Stimulated activated CD4-positive, alpha-beta T cell treated with anti-CD3 and anti-CD28 coated beads, TNF-alpha, amount 100 ng/mL, for 48 hours (primary cell): ENCODE measurements at places on chromosomes 13 and 19.

DNA sequence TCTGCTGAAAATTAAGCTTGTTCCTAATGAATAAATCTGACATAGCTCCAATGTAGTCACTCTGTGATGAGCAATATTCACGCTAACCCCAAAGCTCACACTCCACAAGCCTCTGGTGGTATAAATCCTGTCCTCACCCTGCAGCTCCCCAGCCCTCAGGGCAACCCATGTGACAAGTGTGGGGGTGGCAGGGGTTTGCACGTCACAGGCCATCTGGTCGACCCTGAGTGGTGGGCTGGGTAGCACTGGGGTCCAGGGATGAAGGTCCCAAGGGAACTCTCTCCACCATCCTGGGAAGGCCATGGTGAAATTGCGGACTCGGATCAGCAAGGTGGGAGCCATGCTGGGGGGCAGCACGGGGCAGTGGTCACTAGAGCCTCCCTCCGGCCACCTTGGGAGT lies 100.0 kb upstream of the SOX1 start:
- no peak for DNase-seq

GRCh38 chr13:51663973-51664957 lies 80.0 kb downstream of the WDFY2 start:
- DNase-seq: no peak

DNA sequence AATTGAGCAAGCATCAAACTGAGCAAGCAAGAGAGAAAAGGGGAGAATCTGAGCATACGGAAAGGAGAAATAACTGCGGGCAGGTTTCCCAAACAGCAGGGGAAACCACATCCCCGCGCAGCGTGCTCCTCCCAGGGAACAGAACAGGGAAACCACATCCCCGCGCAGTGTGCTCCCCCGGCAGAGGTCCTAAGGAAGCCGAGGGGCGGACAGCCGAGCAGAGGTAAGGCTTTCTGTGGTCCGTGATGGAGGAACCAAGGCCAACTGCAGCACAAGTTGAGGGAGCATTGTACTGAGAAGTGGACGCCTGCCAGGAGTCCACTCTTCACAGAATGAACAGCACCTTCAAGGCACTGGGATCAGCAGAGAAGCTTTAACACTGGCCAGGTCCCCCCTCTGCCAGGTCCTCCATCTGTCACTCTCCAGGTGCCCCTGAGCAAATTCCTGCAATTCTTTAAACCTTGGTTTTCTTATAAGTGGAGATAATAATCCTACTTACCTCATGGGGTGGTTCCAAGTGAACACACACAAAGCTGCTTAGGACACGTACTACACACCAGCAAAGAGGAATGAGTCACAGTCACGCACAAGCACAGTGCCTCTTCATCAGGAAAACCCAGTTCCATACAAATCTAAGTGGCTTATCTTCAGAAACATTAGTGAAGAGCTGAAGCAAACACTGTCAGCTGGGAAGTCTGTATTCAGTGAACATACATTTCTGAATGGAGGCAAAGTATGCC lies 23.0 kb upstream of the LAMP1 start:
- DNase-seq: no peak

GRCh38 chr19:55251341-55252081 lies 7.3 kb downstream of the PPP6R1 start:
- DNase-seq: no peak

DNA sequence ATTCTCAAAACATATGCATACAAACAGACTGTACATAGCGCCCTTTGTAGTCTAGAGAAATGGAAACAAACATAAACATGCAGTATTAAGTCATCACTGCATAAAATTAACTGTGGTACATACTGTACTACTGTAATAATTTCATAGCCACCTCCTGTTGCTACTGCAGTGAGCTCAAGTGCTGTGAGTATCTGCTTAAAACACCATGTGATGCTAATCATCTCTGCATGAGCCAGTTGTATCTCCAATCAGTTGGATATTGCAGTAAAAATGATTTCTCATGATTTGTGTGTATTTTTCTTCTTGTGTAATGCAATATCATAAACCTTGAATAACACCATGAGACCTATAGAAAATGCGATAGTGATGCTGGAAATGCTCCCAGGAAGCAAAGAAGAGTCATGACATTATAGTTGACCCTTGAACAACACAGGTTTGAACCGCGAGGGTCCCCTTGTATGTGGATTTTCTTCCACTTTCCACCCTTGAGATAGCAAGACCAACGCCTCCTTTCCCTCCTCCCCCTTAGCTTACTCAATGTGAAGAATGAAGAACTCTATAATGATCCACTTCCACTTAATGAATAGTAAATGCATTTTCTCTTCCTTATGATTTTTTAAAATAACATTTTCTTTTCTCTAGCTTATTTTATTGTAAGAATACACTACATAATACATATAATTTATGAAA lies 4.1 kb downstream of the TNFSF13B start:
- no peak for DNase-seq

GRCh38 chr13:97880311-97880675 lies 73.2 kb upstream of the IPO5 start:
- no peak for DNase-seq

- DNase-seq: no peak
Measured at GRCh38 chr13:26897706-26898550, 137.3 kb upstream of the GPR12 start.

DNA sequence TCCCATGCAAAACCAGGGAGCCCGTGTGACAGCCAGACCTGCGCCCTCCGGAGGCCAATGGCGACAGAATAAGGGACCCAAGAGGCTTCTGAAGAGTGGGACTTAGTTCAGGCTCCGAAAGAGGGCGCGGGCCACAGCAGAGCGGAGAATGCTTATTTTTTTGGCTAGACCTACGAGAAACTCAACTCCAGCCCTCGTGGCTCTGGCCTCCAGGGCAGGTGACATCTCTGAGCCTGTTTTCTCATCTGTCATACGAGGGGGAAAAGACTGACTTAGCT lies 23.0 kb downstream of the DPP9 start:
- DNase-seq: no peak

- DNase-seq: no peak
Measured at GRCh38 chr19:42247640-42248199, 5.3 kb upstream of the GSK3A start.

- no peak for DNase-seq
Measured at GRCh38 chr13:41613471-41613870, 156.1 kb downstream of the RGCC start.

DNA sequence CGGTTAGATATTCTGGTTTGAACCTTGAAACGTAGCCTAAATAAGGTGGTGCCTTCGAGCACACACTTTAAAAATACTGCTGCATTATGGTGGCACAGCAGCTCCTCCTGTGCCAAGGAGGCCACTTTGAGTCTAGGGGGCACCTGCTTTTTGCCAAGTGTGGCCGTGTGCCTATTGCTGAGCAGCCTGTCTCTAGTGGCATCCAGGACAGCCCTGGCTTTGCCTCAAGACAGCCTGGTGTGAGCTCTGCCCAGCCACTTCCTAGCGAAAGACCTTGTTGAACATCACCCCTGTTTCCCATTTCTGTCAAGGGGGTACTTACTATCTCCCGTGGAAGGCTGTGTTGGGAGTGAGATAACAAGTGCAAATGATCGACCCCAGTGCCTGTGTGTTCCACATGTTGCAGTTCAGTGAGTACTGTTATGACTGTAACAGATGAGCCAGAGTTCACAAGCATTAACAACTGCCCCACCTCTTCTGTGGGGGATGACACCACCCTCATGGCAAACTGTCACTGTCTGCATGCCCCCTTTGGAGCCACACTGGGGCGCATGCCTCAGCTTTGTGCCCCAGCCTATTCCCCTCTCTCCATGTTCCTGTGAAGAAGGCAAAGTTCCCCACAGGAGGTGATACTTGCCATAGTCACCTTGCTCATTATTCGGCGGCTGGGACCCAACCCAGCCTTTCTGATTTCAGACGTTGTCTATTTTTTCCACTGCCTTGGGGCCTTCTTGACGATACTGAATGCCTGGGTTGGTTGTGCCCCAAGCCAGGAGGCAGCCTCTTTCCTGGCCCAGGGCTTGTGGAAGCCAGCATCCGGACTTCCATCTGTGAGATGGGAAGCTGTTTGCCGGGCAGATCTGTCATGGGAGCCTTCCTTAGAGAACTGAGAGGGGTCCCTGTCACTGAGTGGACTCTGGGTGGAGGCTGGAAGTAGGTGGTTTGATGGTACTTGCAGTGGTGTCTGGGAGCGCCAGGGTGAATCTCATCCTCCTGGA lies 5.4 kb downstream of the GATAD2A start:
- DNase-seq: no peak

- DNase-seq: no peak
Measured at GRCh38 chr19:6188811-6189210, 53.3 kb downstream of the ACSBG2 start.

DNA sequence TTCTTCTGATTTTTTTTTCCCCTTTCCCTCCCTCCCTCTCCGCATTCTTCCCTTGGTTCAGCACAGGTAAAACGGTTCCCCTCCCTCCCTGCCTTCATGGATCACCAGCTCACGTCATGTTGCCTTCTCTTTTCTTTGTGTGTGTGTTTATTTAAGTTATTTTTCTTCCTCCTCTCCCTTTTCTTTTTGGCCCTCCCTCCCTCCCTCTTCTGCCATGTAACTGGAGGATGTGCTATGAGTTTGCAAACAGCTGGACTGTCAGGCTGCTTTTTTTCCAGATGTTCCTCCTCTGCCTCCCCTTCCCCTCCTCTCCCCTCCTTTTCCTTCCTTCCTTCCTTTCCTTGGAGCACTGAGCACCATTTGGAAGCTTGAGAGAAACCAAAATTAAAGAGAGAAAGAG lies 2.0 kb downstream of the LENG9 start:
- no peak for DNase-seq

DNA sequence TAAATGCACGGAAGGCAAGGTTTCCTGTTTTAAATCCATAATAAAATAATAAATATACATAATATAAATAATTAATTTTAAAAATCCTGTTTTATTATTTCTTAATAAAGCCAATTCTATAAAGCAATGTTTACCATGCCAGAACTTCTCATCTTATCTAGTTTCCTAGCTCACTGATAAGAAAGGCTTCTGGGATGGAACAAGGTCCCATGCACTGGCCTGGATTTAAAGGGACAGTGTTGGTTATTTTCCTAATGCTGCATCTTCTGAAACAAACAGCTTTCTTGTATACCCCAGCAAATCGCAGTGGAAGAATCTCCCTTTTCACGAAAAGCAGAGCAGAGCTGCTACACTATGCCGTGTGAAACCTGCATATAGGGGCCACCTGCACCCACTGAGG lies 68.8 kb downstream of the LNX2 start:
- no peak for DNase-seq

- DNase-seq: no peak
Measured at GRCh38 chr13:21338156-21338555, 120.9 kb downstream of the ZDHHC20 start.

DNA sequence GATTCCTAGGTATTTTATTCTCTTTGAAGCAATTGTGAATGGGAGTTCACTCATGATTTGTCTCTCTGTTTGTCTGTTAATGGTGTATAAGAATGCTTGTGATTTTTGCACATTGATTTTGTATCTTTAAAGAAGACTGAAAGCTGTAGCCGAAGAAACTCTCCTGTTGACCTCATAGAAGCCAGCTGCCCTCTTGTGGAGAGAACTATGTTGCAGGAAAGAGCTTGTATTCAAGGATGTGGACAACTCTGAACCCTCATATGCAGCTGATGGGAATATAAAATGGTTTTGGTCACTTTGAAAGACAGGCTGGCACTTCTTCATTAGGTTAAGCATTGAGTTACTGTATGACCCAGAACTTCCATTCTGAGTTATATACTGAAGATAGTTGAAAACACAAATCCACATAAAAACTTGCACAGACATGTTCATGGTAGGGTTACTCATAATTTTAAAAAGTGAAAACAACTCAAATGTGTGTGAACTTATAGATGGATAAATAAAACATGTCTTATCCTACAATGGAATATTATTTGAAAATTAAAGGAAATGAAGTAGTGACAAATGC lies 65.8 kb upstream of the SLITRK6 start:
- DNase-seq: no peak

DNA sequence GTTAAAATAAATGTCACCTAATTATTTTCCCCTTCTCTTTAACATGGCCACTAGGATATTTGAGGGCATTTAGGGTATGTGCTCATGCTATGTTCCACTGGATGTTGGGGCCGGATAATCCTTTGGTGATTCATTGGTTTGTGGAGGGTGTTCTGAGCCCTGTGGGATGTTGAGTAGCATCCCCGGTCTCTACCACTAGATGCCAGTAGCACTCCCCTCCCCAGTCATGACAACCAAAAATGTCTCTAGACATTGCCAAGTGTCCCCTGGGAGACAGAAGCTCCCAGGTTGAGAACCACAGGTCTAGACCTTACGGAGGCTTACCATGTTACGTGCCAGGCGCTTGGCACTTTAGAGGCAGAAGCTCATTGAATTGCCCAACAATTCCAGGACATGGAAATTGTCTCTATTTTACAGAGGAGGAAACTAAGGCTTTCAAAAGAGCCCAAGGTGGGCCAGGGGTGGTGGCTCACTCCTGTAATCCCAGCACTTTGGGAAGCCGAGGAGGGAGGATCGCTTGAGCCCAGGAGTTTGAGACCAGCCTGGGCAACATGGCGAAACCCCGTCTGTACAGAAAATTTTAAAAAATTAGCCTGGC lies 14.1 kb downstream of the SHANK1 start:
- DNase-seq: peak; percentile 13

DNA sequence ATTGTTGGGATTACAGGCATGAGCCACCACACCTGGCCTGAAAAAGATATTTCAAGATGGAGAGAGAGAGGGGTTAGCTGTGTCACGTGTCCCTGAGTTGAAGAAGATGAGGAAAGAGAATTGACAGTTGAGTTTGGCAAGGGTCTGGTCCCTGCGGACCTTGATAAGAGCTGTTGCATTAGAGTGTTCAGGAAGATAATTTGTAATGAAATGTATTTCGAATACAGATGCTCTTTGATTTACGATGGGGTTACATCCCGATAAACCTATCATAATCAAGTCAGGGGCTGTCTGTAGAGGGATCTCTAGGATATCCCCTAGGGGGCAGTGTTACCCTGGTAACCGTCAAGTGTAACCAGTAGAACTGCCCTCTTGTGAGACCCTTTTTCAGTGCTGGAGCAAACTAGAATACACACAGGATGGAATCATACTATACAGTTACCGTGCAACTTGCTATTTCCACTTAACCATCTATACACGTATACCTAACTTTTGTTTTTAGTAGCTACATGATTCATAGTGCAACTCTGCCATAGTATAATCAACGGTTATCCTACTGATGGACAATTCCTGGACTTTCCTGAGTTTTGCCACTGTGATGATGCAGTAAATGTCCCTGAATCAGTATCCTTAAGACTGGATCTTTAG lies 1.5 kb upstream of the ELOF1 start:
- DNase-seq: peak; percentile 38
